ENCODE measurements at places on chromosomes 3 and 15.

GRCh38 chr3:31776016-31776415 is 205.0 kb downstream of the OSBPL10 start:
- DNase-seq, result peak; percentile 3

DNA sequence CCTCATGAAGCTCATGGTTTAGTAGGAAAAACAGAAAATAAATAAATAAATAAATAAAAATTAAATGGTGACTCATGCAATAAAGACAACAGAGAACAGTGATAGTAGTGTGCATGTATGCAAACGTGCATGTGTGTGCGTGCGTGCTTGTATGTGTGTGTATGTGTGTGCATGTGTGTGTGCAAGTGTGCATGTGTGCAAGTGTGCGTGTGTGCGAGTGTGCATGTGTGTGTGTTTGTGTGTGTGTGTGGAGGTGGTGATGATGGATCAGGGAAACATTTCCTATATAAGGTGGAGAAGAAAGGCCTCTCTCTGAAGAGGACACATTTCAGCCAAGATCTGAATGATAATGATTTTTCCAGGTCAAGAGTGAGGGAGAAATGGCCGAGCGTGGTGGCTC is 47.2 kb downstream of the CACNA2D3 start:
- DNase-seq, result no peak

DNA sequence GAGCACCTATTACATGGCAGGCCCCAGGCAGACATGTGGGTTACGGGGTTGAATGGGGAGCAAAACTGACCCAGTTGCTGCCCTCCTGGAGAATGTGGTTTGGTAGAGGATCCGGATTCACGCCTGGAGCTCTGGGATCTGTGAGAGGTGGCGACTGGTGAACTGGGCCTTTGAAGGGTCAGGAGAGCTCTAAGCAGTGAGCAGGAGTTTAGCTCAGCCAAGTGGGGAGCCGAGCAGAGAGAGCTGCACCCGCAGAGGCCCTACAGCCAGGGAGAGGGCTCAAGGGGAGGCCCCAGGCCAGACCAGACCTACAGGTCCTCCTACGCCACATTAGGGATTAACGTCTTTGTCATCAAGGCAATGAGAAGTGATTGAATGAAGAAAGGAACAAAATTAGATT is 179.8 kb upstream of the TLE3 start:
- no peak for DNase-seq

DNA sequence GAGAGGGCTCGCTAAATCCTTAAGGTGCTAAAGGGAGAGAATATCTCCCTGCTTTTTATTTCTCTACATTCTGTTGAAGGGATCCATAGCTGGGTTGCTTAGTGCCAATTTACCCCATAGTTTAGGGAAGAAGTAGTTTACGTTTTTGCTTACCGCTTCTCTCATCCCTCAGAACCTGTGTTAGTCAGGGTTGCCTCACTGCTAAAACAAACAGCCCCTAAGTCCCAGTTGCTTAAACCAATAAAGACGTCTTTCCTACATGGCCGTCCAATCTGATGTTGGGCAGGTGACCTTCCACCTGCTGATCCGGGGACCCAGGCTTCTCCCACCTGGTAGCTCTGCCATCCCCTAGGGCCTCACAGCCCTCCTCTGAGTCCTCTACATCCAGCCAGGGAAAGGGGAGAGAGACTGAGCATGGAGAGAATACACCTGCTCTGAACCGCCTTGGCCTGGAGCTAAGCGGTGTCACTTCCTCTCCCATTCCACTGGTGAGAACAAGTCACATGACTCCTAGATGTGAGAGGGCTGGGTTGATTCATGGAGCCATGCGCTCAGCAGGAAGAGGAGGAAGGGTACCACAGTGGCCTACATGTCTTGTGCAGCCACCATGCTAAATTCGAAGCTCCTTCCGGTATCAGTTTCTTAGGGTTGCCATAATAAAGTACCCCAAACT is 26.3 kb downstream of the DNASE1L3 start:
- DNase-seq, result no peak

DNA sequence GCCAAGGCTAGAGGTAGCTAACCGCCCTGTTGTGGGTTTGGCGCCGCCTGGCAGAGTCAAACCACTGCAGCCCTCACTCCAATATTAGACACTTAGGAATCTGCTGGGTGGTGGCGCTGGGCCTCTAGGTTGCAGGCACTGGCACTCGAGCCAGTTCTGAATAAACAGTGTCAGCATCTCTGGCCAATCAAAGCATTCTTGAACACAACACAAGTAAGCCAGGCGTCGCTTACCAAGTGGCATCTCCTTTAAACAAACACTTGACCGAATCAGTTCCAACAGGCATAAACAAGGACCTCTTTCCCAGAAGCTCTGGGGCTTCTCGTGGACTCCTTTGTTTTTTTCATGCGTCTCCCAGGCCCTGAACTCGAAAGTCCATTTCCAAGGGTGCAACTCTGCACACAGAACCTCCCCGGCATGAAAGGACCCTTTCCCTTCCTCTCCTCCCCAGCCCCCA is 82.3 kb downstream of the LRIG1 start:
- no peak for DNase-seq

DNA sequence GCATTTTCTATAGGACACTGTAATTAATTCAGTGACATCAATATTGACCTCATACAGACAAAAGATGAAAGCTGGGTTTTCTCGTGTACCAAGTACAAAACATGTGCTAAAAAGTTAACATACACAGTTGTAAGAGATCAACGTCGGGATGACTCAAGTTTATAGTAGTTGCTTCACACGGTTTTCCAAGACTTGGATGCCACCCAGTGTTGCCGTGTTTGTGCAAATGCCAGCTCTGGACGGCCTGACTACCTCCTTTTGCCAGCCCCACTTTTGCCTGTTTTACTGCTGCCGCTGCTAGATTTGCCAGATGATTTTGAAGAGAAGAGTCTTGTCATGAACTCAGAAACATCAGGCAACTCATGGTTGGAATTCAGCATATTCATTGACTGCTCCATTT is 17.6 kb downstream of the EMC7 start:
- no peak for DNase-seq

- no peak for DNase-seq
Measured at GRCh38 chr3:122322095-122323075, 2.7 kb upstream of the CSTA start.

- peak; percentile 8 for DNase-seq
Measured at GRCh38 chr15:99961011-99961441, 227.8 kb upstream of the LYSMD4 start.

DNA sequence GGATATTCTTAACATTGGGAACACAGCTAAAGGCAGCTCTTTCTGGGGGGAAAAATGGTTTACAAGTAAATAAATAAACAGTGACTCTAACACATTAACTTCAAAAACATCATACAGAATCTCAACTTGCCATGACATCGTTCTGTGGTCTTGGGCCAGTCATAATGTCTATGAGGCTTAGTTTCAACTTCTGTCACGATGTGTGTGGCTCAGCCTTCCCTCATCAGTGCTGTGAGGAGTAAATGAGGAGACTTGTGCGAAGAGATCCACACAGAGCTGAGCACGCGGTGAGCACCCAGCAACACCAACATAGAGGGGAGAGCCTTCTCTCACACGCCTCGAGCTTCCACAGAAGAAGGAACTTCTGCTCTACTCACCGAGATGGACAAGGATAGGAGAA is 49.0 kb downstream of the DZIP1L start:
- DNase-seq, result no peak

GRCh38 chr3:168585544-168585943 is 489.8 kb upstream of the GOLIM4 start:
- no peak for DNase-seq

DNA sequence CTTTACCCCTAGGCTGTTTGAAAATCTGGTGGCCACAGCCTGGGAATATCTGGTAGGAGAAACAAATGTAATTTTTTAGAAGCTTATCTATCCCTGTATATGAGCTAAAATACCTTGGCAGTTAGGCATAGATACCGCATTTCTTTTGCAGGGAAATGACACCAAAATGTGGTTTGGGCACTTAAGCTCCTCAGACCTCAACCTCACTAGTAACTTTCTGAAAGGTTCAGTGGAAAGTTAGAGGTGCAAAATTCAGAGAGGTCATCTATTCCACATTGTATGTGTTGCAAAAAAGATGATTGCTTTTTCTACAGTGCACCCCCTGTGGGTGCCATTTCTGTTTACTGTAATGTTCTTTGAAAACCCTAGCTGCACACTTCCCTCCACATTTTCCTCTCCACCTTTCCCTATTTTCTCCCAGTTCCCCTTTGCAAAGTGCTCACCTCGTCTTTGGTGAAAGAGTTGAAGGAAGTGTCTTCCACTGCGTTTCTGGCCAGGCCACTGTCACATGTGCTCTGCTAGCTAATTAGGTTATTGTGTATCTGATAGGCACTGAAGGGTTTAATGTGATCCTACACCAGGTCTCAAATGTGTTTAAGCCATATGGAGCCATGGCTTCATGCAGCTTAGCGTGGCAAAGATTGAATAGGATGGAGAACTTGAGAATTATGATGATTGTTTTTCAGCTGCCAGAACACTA is 1.3 kb downstream of the SACM1L start:
- peak; percentile 91 for DNase-seq

- DNase-seq, result no peak
Measured at GRCh38 chr15:42191610-42192346, 16.3 kb downstream of the VPS39 start.

DNA sequence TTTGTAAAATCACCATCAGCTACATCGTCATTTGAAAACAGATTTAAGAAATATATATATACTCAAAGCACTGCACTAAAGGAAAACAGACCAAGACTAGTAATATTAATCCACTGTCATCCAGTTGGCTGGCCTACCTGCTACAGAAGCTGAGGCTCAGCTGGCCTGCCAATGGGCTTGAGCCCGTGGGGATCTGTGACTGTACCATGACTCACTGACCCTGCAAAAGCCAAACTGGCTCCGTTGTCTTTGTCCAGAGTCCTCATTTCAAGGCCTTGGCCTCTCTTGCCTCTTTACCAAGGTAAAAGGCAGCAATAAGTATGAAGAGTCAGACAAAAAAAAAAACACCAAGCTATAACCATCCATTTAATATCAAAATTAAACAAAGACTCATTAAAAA is 463.5 kb upstream of the RASGRP1 start:
- no peak for DNase-seq

DNA sequence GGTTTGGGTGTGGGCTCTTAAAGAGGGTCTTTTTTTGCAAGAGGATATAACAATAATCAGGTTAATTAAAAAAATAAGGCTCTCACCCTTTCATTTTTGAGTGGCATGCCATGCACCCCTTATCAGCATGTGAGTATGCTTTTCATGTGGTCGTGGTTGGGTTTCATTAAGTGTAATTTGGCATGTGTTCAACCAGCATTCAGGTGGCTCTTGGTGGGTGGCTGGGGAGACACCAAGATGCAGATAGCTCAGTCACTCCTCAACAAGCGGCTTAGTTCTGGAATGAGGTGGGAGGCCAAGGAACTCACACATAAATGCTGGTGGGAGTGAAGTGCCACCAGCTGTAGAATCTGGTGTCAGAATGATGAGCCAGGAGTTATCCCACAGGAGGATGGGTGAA is 66.8 kb downstream of the FLNB start:
- no peak for DNase-seq

GRCh38 chr15:69999392-70000085 is 98.2 kb downstream of the TLE3 start:
- peak; percentile 88 for DNase-seq

DNA sequence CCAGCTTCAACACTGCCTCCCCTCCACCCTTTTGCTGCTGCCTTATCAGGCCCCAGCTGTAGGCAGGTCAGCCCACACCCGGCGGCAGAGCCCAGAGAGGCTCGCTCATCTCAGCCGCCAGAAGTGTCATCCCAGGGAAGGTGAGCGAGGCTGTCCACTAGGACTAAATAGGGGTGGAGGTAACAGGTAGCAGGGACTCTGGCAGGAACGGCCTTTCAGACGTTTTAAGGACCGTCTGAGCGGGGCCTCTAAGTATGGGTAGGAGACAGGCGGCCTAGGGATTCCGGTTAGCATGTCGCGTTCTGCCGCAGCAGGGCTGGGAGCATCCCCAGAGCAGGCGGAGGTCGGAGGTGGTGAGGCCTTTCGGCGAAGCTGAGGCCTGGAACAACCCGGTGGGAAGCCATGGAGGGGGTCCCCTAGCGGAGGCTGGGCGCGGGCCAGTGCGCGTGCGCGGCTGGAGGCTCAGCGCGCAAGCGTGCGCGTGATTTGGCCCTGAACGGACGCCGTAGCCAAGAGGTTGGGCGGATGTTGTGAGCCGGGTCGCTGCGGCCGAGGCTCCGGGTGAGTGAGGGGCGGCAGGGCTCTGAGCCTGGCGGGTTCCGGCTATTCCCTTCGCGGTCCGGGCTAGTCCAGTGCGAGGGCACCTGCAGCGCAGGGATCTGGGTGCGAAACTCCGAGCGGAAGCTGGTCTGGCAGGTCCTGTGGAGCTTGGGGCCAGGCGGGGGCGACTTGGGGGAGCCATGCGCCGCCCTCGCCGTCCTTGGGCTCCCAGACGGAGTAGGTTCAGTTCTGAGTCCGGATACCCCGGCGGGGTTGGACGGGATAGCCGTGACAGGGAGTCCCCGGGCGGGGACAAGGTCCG is at the start of the genes MST1 and RNF123:
MST1 (minus strand) TSS at position 429 of the 862 bp plus-strand sequence. CDS start 783 bp downstream, outside the sequence.
RNF123 (plus strand) TSS at position 512 of the 862 bp plus-strand sequence. CDS start 1,609 bp downstream, outside the sequence.
- DNase-seq, result no peak

- DNase-seq, result peak; percentile 26
Measured at GRCh38 chr15:55618387-55618786, 30.2 kb upstream of the PYGO1 start.

DNA sequence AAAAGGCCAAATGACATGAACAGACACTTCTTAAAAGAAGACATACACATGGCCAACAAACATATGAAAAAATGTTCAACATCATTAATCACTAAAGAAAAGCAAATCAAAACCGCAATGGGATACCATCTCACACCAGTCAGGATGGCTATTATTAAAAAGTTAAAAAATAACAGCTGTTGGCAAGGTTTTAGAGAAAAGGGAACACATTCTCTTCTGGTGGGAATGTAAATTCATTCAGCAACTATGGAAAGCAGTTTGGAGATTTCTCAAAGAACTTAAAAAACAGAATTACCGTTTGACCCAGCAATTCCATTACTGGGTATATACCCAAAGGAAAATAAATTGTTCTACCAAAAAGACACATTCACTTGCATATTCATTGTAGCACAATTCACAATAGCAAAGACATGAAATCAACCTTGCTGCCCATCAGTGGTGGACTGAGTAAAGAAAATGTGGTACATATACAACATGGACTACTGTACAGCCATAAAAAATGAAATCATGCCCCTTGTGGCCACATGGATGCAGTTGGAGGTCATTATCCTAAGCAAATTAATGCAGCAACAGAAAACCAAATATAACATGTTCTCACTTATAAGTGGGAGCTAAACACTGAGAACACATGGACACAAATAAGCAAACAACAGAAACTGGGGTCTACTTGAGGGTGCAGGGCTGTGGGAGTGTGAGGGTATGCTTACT is 190.7 kb upstream of the MCTP2 start:
- DNase-seq, result no peak

GRCh38 chr3:32021155-32021554 is 39.6 kb downstream of the ZNF860 start:
- DNase-seq, result no peak

GRCh38 chr15:43541785-43542184 is 24.4 kb downstream of the MAP1A start:
- DNase-seq, result no peak

- DNase-seq, result peak; percentile 82
Measured at GRCh38 chr3:61541694-61542093, 19.7 kb upstream of the PTPRG start.

- no peak for DNase-seq
Measured at GRCh38 chr3:139839014-139839413, 96.0 kb upstream of the CLSTN2 start.

GRCh38 chr3:50673931-50674330 is 796 bp upstream of the DOCK3 start:
- DNase-seq, result no peak
